ENCODE measurements at places on chromosomes 3 and 15.

DNA sequence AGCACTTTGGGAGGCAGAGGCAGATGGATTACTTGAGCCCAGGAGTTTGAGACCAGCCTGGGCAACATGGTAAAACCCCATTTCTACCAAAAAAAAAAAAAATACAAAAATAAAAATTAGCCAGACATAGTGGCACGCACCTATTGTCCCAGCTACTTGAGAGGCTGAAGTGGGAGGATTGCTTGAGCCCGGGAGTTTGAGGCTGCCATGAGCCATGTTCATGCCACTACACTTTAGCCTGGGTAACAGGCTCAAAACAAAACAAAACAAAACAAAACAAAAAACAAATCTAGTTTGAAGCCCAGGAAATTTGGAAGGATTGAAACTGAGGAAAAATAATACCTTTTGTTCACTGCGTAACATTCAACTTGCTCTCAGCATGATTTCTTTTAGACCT, 16.6 kb downstream of the TMOD3 start:
- DNase-seq = no peak

- DNase-seq = no peak
Measured at GRCh38 chr3:123448536-123449101, at the start of gene ADCY5. TSS of gene ADCY5 (minus strand) at chr3:123449090. CDS start at chr3:123448545, 545 bp downstream.

- no peak for DNase-seq
Measured at GRCh38 chr3:13475871-13476590, 4.1 kb upstream of the HDAC11 start.

GRCh38 chr15:78092261-78093041, at the start of gene SH2D7:
TSS of gene SH2D7 (plus strand) at chr15:78092561. CDS start at chr15:78092585, 24 bp downstream.
- DNase-seq = no peak

DNA sequence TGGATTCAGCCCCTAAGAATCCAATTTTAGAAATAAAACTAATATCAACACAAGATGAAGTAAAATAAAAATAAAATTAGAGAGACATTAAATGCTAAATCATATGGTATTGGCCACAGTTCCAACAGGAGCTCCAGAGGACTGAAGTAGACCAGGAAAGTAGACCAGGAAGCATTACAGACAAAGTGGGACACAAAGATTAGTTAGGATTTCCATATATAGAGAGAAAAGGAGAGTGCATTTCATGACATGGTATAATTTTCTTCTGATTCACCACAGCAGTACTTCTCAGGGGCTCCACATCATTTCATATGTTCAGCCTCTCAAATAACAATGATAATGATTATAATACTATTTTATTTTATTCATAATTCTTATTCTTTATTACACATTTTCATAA, 18.3 kb downstream of the FGF7 start:
- peak; percentile 44 for DNase-seq

GRCh38 chr15:96330450-96331143, at the start of gene NR2F2:
TSS of gene NR2F2 (plus strand) at chr15:96330700. CDS start at chr15:96332106, 1,406 bp downstream.
- peak; percentile 99 for DNase-seq

DNA sequence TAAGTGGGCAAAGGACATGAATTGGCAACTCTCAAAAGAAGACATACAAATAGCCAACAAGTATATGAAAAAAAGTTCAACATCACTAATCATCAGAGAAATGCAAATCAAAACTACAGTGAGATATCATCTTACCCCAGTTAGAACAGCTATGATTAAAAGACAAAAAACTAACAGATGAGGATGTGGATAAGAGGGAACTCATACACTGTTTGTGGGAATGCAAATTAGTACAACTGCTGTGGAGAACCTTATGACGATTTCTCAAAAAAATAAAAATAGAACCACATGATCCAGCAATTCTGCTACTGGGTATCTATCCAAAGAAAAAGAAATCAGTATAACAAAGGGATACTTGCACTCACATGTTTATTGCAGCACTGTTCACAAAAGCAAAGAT, 28.6 kb downstream of the NEK10 start:
- no peak for DNase-seq

DNA sequence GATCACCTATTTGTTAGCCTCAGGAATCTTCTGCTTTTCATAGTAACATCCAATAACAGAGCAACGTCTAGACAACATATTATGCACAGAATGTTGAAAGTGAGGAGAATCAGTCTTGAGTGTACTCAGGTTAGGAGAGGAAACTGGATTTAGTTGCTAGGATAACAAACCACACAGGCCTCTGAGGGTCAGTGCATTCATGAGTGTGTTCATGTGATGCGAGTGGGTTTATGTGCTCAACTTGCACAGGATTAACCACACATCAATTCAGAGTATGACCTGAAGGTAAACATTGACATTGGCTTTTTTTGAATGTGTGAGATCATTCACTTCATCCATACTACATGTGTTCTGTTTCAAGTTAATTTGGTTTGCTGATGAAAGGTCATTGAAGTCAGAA, 287.6 kb downstream of the DIPK2A start:
- no peak for DNase-seq

DNA sequence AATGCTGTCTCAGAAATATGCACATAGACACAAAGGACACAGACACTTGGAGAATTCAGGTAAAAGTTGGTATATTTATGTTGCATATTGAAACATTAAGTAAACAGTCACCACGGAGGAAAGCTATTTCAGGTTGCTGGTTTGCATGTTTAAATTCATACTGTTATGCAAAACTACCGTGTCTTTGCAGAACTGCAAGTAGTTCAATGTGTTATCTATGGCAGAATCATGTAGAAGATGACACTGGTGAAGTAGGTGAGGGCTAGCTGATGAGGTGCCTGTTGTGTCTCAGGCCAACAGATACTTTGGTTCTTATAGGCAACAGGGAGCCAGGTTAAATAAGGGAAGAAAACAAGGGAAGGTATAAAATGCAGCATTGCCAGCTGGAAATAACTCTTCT, 511.3 kb downstream of the DIPK2A start:
- DNase-seq = no peak

DNA sequence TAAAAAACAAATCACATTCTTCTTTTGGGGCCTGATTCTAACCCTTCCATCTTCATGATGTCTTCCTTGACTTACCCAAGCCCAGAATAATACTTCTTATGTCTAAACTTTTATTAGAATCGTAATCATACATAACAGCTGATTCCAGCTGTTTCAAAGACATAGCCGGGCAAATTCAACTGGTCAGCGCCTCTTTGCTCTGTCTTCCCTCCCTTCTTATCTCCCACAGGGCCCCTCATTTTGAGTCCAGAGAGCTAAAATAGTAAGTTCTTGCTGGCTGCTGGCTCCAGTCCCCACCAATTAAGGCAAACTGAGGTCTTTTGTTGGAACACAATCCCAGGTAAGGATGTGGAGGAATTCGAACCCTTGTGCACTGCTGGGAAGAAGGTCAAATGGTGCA, 108.6 kb downstream of the ADCY5 start:
- DNase-seq = no peak

- no peak for DNase-seq
Measured at GRCh38 chr3:185759512-185759911, 65.3 kb downstream of the IGF2BP2 start.

GRCh38 chr3:170997961-170998913, 28.3 kb downstream of the SLC2A2 start:
- peak; percentile 57 for DNase-seq

GRCh38 chr3:50885070-50885850, 210.5 kb downstream of the DOCK3 start:
- no peak for DNase-seq

- DNase-seq = peak; percentile 51
Measured at GRCh38 chr3:175430983-175431773, 572.0 kb downstream of the NAALADL2 start.

- no peak for DNase-seq
Measured at GRCh38 chr3:118108769-118109168, 925.9 kb downstream of the IGSF11 start.

DNA sequence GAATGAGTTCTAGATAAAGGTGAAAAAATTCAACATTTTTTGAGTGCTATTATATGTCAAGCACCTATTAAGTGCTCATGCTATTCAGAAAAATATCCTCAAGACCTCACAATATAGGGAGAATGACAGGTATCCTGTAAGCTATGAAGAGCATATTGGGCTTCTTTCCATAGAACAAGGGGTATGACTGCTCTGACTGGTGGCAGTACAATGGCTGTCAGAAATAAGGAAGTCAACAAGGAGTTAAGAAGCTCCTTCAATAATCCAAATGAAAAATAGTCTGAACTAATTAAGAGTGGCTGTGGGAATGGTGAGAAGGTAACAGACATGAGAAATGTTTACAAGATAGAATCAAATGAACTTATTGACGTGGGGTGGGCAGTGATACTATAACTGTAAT, 24.7 kb downstream of the NPTN start:
- no peak for DNase-seq

DNA sequence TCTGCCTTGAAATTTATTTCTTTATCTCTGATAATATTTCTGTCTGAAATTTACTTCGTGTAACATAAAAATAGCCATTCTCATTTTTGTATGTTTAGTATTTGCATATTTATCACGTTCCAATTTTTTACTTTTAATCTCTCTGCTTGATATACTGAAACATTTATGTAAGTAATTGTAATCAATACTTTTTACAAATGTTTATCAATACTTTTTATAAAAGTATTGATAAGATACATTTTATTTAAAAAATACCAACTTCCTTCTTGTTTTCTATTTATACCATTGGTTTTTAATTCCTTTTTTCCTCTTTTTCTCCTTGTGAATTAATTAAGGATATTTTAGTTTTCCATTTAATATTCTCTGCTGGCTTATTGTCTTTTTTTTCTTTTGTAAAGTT, 60.3 kb upstream of the TBL1XR1 start:
- DNase-seq = no peak

- DNase-seq = peak; percentile 68
Measured at GRCh38 chr3:127588806-127589577, 1.5 kb downstream of the TPRA1 start.
